Cortex of kidney (tissue), 1 donor: ENCODE measurements at places on chromosomes 7 and 10.

GRCh38 chr7:83937930-83938329, 256.7 kb downstream of the SEMA3A start:
- no peak for DNase-seq

DNA sequence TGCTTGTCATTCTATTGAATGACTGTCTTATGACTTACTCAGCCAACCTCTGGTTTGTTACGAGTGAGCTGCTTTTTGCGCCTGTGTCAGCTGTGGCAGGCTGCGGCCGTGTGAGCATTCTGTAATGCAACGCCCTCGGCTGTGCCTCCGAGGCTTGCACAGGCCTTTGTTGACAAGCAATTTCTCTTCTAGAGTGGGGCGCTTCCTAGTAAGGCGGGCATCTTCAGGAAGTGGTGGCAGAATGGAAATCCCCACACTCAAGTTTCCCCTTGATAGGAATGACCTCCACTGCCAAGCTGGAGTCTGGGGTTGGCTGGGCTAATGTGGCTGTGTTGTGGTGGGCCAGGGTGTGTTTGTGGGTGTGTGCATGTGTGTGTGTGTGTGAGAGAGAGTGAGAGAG, 20.2 kb upstream of the TMEM178B start:
- DNase-seq, result no peak

- DNase-seq, result no peak
These were observed 490.0 kb upstream of the LRRN3 start for GRCh38 chr7:110600956-110601355.

- DNase-seq, result no peak
These were observed 860 bp downstream of the SEC31B start for GRCh38 chr10:100518761-100519241.

GRCh38 chr10:130464426-130464825, 328.2 kb downstream of the GLRX3 start:
- no peak for DNase-seq

GRCh38 chr7:50558294-50559053, 6.7 kb downstream of the DDC start:
- DNase-seq, result no peak

DNA sequence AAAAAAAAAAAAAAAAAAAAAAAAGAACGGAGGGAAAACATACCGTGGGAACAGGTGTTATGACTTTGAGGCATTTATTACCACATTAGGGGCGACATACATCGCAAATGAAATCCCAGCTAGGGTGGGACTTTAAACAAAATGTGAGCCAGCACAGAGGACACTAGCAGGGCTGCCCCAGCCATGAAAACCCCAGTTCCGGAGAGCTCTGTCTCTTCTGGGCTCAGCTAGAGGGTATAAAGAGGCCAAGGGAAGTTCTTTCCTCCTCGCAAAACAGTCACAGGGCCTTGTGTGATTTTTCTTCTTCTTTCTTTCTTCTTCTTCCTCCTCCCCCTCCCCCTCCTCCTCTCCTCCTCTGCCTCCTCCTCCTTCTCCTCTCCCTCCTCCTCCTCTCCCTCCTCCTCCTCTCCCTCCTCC, 59.9 kb upstream of the ECHDC3 start:
- no peak for DNase-seq

GRCh38 chr7:153322991-153323390, 563.4 kb downstream of the ACTR3B start:
- no peak for DNase-seq

DNA sequence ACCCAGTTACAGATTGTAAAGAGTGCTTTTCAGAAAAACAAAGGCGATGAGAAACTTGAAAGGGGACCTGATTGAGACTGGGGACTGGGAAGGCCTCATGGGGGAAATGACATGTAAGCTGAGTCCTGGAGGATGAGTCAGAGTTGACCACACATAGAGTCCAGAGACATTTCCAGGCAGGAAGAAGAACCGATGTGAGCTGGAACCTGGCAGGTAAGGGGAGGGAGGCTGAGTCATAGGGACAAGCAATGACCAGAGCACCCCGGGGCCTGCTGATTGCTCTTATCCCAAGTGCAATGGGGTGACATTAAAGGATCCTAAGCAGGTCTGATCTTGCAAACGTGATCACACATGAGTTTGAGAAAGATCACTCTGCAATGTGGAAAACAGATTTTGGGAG, 11.7 kb downstream of the TLL2 start:
- no peak for DNase-seq
